ENCODE measurements at places on chromosomes 6 and 20. TPM values are rescaled to one million over a fixed set of nuclear protein-coding genes. Genes with fewer than 3 reads are reported as not detected.

The ZC3H12D gene
- total RNA-seq: 0.03 TPM

The CHRNA4 gene
- not detected for total RNA-seq

The NKX2-4 gene
- not detected for total RNA-seq

The COL12A1 gene
- total RNA-seq: 1.3 TPM

The SLC17A1 gene
- not detected for total RNA-seq

GRCh38 chr6:109073344-109074132 is 21.1 kb downstream of the SESN1 start:
- DNase-seq: peak; percentile 83

DNA sequence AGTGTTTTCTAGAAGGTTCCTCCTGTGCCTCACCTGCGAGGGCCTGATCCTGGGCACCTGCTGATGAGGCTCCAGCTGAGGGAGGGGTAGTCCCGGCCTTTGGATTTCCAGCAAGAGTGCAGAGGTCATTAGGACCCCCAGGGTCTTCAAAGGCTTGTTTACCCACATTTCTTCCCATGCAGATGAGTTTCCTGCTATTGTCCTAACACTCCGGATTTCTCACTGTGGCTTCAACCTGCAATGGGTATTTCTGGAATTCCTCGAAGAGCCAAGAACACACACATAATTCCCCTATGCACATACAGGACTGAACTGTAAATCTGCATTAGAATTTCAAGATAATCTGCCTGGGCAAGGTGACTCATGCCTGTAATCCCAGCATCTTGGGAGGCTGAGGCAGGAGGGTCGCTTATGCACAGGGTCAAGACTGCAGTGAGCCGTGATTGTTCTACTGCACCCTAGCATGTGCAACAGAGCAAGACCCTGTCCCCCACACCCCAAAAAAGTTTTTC is 53.9 kb downstream of the ADNP start:
- no peak for DNase-seq

- no peak for DNase-seq
Measured at GRCh38 chr6:63214816-63215215, 3.5 kb downstream of the FKBP1C start.

- DNase-seq: no peak
Measured at GRCh38 chr6:149337320-149337719, 19.8 kb downstream of the TAB2 start.

DNA sequence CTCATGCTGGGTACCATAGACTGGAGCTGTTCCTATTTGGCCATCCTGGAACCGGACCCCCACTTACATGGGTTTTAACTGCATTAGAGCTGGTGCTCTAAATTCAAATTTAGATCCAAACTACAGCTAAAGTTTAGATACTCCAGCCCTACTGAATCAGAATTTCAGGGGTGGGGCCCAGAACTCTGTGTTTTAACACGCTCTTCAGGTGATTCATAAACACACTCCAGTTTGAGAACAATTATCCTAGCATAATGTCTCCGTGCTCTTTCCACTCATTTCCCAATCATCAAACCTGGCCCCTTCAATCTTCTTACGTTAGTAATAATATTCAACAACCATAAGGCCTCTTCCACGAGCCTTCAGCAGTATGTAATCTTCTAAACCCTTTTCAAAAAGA is 15.3 kb downstream of the TRPC4AP start:
- DNase-seq: no peak

DNA sequence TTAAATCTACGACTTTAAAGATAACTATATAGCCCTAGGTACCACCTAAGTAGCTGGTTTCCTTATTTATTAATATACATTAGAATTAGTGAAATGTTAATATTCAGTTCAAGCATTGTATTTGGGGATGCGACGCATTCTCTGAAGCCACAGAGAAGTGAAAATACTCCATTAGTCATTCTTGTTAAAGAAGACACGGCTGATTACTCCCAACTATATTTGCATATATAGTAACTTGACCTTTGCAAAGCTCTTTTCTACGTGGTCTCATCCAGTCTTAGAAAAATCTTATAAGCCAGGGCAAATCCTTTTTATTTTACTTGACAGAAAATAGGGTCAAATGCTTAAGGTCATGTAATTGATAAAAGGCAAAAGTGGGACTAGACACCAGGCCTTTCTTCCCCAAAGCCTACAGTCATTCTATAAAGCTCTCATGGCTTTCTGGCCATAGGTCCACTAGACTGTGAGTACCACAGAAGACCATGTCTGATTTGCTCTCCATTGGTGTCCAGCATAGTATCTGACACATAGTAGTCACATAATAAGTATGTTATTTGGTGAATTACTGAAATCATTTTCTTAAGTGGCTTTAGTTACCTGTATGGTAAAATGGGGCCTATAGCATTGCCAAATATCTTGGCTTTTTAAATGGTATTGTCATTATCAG is 11.3 kb downstream of the ZHX3 start:
- DNase-seq: no peak
